Hindlimb muscle (tissue), 1 donor: ENCODE measurements at places on chromosomes 1 and 21.

DNA sequence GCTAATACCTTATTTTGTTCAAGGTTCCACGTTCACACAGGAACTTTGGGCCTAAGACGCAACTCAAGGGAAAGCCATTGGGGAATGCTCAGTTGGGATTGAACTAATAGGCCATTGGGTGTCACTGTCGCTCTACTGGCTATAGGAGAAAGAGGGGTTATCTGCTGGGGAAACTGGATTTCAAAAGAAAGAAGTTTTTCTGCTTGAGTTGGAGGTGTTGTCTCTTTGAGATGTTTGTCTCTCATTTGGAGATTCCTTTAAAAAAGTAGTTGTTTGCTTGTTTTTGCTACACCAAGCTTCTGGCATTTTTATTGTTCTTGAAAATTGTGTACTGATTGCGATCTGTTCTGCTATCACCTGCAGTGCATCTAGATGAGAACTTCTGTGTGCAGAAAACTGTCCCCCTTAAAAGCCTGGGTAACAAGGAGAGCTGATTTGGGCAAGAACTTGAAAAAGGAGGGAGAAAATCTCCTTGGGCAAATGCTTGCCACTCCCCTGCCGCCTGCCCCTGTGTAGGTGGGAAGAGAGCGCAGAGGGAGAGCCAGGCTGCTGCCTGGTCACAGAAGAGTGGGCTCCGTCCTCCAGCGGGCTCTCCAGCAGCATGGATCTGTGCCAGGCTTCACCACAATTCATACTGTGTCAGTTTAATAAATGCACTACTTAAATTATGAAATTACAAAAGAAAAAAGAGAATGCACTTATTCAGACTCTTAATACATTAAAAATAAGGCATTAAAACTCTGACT, 39.9 kb downstream of the PEX14 start:
- no peak for DNase-seq

GRCh38 chr1:2384941-2385481, 6.3 kb downstream of the MORN1 start:
- DNase-seq, result no peak

- no peak for DNase-seq
Measured at GRCh38 chr1:113307771-113308445, 82.4 kb upstream of the MAGI3 start.

- DNase-seq, result no peak
Measured at GRCh38 chr1:201773764-201774163, 55.2 kb upstream of the IPO9 start.
